Gastroesophageal sphincter (tissue), 4 donors: ENCODE measurements at places on chromosomes 2 and 18. TPM values are rescaled to one million over a fixed set of nuclear protein-coding genes. Genes with fewer than 3 reads are reported as not detected.

DNA sequence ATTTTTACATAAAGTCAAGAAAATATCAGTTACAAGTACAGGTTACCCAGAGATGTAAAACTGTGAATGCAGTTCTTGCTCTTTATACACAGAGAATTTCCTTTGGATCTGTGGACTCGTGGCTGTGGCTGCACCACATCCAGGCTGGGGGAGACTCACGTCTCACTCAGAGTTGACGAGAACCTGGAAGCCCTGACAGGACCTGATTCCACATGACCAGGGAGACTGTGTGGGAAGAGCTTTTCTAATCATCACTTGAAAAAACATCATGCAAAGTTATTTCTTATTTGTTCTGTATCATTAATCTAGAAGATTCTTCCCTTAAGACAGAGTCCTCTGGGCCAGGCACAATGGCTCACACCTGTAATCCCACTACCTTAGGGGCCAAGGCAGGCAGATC lies 1159.0 kb downstream of the RPIA start:
- ATAC-seq, result no peak

The GRHL1 gene
- total RNA-seq, result 1.3 TPM

- ATAC-seq, result no peak
These were observed 57.3 kb downstream of the ACOXL start for GRCh38 chr2:110789706-110790105.

DNA sequence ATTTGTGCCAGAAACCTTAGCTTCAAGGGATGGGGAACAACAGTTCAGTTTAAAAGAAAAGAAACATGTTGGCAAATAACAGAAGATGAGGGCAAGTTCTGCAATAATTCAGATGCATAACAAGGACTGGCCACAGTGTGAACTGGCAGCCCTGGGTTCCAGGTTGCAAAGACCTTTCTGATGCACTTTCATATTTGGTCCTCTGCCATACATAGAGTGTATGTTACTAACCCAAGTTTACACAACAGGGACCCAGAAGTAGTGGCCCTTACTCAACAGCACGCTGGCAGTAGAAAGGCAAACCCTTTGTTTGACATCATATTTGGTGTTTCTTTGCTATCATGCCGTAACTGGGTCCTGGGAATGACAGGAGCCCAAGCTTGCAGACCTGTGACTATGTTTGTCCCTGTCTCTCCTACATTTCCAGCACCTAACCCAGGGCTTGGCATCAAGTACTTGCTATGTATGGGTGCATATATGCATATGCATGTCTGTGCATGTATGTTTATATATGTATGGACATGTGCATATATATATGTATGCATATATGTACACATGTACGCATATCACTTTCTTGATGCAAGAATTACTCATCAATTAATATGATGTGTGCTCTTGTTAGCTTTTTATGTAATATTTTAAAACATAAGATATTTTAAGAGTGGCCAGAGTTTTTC lies 94.3 kb downstream of the MBP start:
- ATAC-seq, result no peak

The ALK gene
- total RNA-seq, result 0.96 TPM
